Activated CD8-positive, alpha-beta T cell treated with anti-CD3 and anti-CD28 coated beads, Interleukin-2, amount 10 ng/mL, durations not matched to agents 7 days and 5 days (primary cell): ENCODE measurements at places on chromosomes 16 and 17. TPM values are rescaled to one million over a fixed set of nuclear protein-coding genes. Genes with fewer than 3 reads are reported as not detected.

The NDE1 gene
- 140 TPM for total RNA-seq

The CACNG5 gene
- not detected for total RNA-seq

The IGFALS gene
- 0.13 TPM for total RNA-seq

The PIPOX gene
- 0.53 TPM for total RNA-seq

The SECTM1 gene
- 0.94 TPM for total RNA-seq

The C16orf89 gene
- not detected for total RNA-seq

The NPTX1 gene
- total RNA-seq: 18.9 TPM

The SLC5A2 gene
- total RNA-seq: 0.13 TPM

The RNF227 gene
- total RNA-seq: 4.2 TPM

The BAHCC1 gene
- 0.91 TPM for total RNA-seq

The KRTAP9-2 gene
- not detected for total RNA-seq

The CD79B gene
- total RNA-seq: 22.5 TPM

The SMPD3 gene
- total RNA-seq: 12.0 TPM

The NAGS gene
- total RNA-seq: 0.78 TPM

The RBFOX1 gene
- not detected for total RNA-seq

The FAM20A gene
- not detected for total RNA-seq

The CIBAR2 gene
- not detected for total RNA-seq

The GFAP gene
- not detected for total RNA-seq

The MAPT gene
- total RNA-seq: not detected

The EPOP gene
- total RNA-seq: 11.4 TPM

The ARHGAP23 gene
- total RNA-seq: 0.47 TPM

The CD300H gene
- total RNA-seq: not detected

The TEKT5 gene
- not detected for total RNA-seq

The LGALS9C gene
- 2.6 TPM for total RNA-seq

The TBC1D3K gene
- not detected for total RNA-seq

The CREBBP gene
- 55.8 TPM for total RNA-seq

The TOX3 gene
- total RNA-seq: not detected

The CMTM1 gene
- total RNA-seq: 15.0 TPM

The CACNA1G gene
- not detected for total RNA-seq

The TBC1D3L gene
- 17.1 TPM for total RNA-seq

The SGCA gene
- total RNA-seq: not detected

The UTS2R gene
- total RNA-seq: not detected

The SPDYE4 gene
- not detected for total RNA-seq

The ASPHD1 gene
- not detected for total RNA-seq

The SCNN1G gene
- total RNA-seq: not detected

The ZNF423 gene
- not detected for total RNA-seq

The CDH1 gene
- not detected for total RNA-seq

The GJC1 gene
- 1.6 TPM for total RNA-seq

The DLX3 gene
- not detected for total RNA-seq

The CYBC1 gene
- 247 TPM for total RNA-seq

The SEC14L5 gene
- total RNA-seq: not detected

The ARHGDIG gene
- not detected for total RNA-seq

The TM4SF5 gene
- not detected for total RNA-seq

The GPRC5B gene
- not detected for total RNA-seq

The KRTAP3-2 gene
- not detected for total RNA-seq

The RUNDC3A gene
- 0.18 TPM for total RNA-seq

The CA5A gene
- total RNA-seq: not detected

The ELMO3 gene
- total RNA-seq: 7.2 TPM

The TMED6 gene
- 1.8 TPM for total RNA-seq

The AARSD1 gene
- total RNA-seq: 37.6 TPM

The PRRT2 gene
- 0.16 TPM for total RNA-seq
